RWPE2 (cell line): ENCODE measurements at places on chromosomes 4 and X.

GRCh38 chr4:53962516-53963225, 101.7 kb downstream of the CHIC2 start:
- H3K36me3 ChIP-seq: no peaks in the 10 kb centered on the region
- no peak for DNase-seq
- no peak overlapping the region for H3K4me3 ChIP-seq

DNA sequence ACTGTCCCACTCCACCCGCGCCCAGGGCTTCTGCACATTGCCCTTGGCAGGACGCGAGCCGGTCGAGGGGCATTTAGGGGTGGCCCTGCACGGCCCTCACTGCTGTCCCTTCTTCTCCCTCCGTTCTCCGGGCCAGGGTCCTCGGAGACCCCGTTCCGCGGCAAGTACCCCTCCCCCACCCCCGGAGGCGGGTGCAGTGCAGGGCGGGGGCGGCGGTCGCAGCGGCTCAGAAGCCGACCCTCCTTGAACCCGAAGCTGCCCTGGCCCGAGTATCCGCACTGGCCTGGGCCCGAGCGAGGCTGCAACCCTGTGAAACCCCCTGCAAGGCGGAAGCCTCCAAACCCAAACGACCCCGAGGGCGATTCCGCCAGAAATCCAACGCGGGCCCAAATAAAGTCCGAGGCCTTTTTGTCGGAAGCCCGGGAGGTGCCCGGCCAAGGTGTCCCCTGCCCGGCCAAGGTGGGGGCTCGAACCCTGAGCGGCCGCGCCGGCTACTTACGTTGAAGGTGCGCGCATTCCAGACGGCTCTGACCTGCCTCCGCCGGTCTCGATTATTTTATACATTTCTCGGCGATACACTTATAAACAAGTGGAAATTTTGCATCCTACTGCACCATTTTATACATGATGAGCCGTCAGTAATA, 53.1 kb upstream of the TMEM33 start:
- peak overlapping the region; percentile 30 for H3K4me3 ChIP-seq
- H3K27me3 ChIP-seq: peaks cover 56% of the 10 kb centered on the region
- H3K27ac ChIP-seq: no peak overlapping the region
- H3K36me3 ChIP-seq: no peaks in the 10 kb centered on the region

GRCh38 chr4:761086-761485, 55.5 kb downstream of the PCGF3 start:
- H3K4me1 ChIP-seq: peaks cover 6% of the 10 kb centered on the region
- no peak overlapping the region for H3K4me3 ChIP-seq
- peaks cover 48% of the 10 kb centered on the region for H3K36me3 ChIP-seq

DNA sequence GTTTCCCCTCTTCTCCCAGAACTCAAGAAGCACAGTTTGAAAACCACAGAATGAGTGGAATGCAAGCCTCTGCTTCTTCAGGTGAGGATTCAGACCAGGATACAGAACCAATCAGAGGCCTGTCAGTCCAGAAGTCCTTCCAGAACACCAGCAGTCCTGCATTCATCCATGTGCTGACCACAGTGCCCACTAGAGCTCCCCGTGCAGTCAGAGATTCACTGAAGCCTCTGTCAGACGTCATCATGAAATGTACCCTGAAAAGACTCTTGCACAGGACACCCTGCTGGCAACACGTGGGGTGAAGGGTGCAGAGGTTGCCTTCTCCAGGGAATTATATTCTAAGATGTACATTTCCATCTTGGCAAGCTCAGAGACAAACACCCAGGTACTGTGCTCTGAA, 75.9 kb upstream of the LSM6 start:
- H3K4me3 ChIP-seq: no peak overlapping the region
- H3K4me1 ChIP-seq: no peaks in the 10 kb centered on the region
- DNase-seq: no peak
- H3K27me3 ChIP-seq: no peaks in the 10 kb centered on the region
- H3K27ac ChIP-seq: no peak overlapping the region

DNA sequence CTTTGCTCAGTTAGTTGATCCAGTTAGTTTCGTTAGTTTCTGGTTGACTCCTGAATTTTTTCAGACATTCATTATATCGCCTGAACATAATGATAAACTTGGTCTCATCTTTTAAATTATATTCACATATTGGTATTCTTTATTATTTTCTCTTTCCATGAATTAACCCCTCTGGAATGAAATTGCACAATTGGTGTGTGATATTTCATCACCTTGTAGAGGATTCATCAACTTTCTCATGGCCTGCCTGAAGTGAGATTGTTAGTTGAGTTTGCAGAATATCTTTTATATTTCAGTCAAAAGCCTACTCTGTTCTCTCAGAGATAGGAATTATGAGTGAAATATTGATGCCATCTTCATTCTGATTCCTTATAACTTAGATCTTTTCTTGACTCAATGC, 1160.6 kb upstream of the AGA start:
- H3K36me3 ChIP-seq: no peaks in the 10 kb centered on the region
- DNase-seq: no peak
- no peak overlapping the region for H3K27ac ChIP-seq
- H3K4me1 ChIP-seq: no peaks in the 10 kb centered on the region
- no peaks in the 10 kb centered on the region for H3K27me3 ChIP-seq

DNA sequence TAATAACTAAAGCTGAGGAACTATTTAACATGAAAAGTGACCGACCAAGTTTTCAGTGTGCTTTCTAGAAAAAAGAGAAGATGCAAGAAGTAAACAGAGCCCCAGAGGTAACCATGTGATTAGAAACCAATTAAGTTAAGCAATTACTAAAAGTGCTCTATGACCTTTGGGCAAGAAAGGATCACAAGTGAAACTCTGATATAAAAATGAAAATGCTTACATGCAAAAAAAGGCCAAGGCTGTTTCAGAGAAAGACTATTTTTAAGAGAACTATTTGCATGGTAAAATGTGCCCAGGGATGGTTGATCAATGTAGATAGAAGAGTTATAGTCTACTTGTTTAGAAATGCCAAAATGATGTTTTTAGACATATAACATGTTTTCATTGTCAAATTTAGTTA, 22.0 kb downstream of the KLHL15 start:
- no peak overlapping the region for H3K27ac ChIP-seq
- H3K27me3 ChIP-seq: no peaks in the 10 kb centered on the region
- no peak overlapping the region for H3K4me3 ChIP-seq
- no peak for DNase-seq
- H3K36me3 ChIP-seq: no peaks in the 10 kb centered on the region

- peaks cover 6% of the 10 kb centered on the region; the same call in 1 of the 2 replicates for H3K36me3 ChIP-seq
- peaks cover 3% of the 10 kb centered on the region for H3K4me1 ChIP-seq
- H3K27ac ChIP-seq: no peak overlapping the region
- DNase-seq: no peak
- H3K4me3 ChIP-seq: no peak overlapping the region
These were observed 58.1 kb downstream of the FNIP2 start for GRCh38 chr4:158826882-158827281.

DNA sequence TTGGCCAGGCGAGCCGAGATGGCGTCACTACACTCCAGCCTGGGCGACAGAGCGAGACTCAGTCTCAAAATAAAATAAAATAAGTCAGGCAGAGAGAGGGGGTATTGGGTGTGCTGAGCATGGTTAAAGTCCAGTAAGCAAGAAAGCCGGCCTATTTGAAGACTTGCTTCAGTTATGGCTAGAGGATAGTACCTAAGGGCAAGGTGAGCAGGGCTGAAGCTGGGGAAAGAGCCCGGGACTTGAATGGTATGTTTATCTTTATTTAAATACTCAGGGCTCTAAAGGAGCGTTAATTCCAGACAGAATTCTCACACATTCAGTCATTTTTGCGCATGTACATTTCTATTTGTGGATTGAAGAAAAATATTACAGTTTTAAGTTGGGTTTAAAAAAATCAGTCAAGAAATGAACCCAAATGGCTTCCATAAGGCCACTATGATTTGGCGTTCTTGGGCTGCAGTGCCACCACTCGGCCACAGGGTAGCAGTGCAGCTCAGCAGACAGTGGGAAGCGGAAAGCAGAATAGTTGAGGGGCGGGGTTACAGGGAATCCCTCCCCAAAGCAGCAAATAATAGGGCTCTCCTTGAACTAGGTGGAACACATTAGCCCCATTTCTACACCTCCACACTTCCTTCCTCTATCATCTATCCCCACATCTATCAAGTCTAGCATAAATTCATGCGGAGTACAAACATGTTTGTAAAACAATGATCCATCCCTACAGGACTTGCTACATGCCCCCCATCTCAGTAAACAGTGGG, 37.2 kb upstream of the SH3D19 start:
- peak; percentile 70 for DNase-seq
- H3K4me1 ChIP-seq: no peaks in the 10 kb centered on the region
- H3K36me3 ChIP-seq: no peaks in the 10 kb centered on the region
- H3K4me3 ChIP-seq: no peak overlapping the region
- no peak overlapping the region for H3K27ac ChIP-seq

GRCh38 chr4:11634283-11634682, 205.6 kb upstream of the HS3ST1 start:
- peak overlapping the region; percentile 87 for H3K27ac ChIP-seq
- no peaks in the 10 kb centered on the region for H3K27me3 ChIP-seq
- no peak overlapping the region for H3K4me3 ChIP-seq
- peaks cover 51% of the 10 kb centered on the region for H3K4me1 ChIP-seq

- DNase-seq: no peak
- H3K27me3 ChIP-seq: no peaks in the 10 kb centered on the region
- H3K27ac ChIP-seq: no peak overlapping the region
- no peaks in the 10 kb centered on the region for H3K36me3 ChIP-seq
- H3K4me1 ChIP-seq: no peaks in the 10 kb centered on the region
These were observed 173.7 kb downstream of the VSIG4 start for GRCh38 chrX:65866146-65866545.

DNA sequence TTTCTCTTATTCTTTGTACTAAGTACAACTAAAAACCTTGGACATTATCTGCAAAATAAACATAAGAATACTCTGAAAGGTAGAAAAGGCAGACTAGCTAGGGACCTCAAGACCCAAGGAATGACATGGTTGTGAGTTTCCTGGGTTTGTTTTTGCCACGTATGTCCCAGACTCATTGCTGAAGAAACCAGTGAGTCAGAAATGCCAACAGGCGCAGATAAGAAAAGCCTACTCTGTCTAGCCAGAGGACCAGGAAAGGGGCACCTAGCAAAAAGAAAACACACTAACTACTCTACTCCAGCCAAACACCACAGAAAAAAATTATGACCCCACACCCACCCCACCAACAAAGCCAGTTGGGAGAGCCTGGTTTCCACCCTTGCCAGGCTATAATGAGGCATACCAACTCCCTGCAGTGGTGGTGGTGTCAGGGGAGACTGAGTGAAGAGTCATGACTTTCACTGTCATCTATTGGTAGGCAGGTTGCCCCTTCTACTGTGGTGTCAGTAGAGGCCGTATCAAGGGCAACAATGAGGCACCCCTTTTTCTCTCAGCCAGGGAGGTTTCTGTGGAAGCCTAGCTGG, 10.9 kb downstream of the MTMR1 start:
- H3K4me1 ChIP-seq: peaks cover 9% of the 10 kb centered on the region
- no peaks in the 10 kb centered on the region for H3K27me3 ChIP-seq
- H3K27ac ChIP-seq: peak overlapping the region; percentile 21
- peaks cover 41% of the 10 kb centered on the region for H3K36me3 ChIP-seq
- no peak overlapping the region for H3K4me3 ChIP-seq

GRCh38 chr4:54317690-54318089, 88.6 kb downstream of the PDGFRA start:
- H3K27me3 ChIP-seq: no peaks in the 10 kb centered on the region
- DNase-seq: no peak
- H3K27ac ChIP-seq: no peak overlapping the region
- H3K4me1 ChIP-seq: no peaks in the 10 kb centered on the region
- H3K4me3 ChIP-seq: no peak overlapping the region
- no peaks in the 10 kb centered on the region for H3K36me3 ChIP-seq

- H3K27ac ChIP-seq: no peak overlapping the region
- DNase-seq: no peak
- no peaks in the 10 kb centered on the region for H3K4me1 ChIP-seq
These were observed 103.7 kb downstream of the JADE1 start for GRCh38 chr4:128913228-128913627.

DNA sequence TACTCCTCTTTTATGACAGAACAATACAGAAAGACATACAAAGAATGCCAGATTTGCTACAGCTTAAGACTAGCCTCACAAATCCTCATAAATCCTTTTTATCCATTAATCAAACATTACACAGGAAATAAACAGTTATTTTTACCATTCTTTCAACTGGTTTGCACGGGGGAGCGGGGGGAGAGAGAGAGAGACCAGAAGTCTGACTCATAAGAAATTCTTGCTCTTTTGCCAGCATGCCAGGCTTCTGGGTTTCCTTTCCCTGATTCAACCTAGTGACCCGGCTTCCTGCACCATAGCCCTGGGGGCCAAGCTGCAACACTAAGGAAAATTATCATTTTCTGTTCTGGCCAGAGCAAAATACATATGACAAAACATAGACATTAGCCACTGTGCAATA, 6.8 kb upstream of the RRAGB start:
- DNase-seq: no peak
- H3K36me3 ChIP-seq: no peaks in the 10 kb centered on the region
- H3K4me3 ChIP-seq: no peak overlapping the region
- no peaks in the 10 kb centered on the region for H3K4me1 ChIP-seq
- H3K27ac ChIP-seq: no peak overlapping the region
- no peaks in the 10 kb centered on the region for H3K27me3 ChIP-seq

DNA sequence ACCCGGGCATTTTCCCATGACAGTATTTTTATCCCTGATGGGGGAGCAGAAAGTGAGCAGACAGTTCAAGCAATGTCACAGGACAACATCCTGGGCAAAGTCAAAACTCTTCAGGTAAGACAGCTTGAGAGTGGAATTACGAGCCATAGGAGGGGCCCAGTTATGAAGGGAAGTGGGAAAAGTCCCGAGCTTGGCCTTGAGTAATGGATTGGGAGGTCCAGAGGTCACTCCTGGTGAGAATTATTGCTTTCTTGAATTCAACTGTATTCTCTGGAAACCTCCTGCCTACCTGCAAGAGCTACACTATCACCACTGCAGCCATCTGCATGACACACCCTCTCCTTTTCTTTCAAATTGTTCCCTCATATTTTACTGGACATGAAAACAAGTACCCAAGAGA, 89.1 kb downstream of the AASDH start:
- no peaks in the 10 kb centered on the region for H3K27me3 ChIP-seq
- H3K4me1 ChIP-seq: no peaks in the 10 kb centered on the region

DNA sequence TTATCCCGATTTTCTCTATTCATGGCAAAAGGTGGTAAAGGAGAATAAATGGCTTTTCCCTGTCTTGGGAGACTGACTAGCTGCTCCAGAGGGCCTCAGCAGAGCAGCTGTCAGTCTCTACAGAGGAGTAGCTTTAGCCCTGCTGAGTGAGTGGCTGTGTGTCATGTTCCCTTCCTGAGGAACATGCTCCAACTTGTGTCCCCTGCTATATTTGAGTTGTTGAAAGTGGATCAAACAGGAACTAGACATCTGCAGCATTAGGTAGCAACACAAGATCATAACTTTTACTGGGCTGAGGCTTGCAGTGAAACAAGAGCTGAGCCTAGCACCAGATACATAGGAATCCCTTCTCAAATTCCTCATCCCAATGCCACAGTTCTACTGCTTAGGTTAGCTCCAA, 26.7 kb upstream of the PLAC1 start:
- no peaks in the 10 kb centered on the region for H3K27me3 ChIP-seq
- no peak for DNase-seq
- H3K36me3 ChIP-seq: no peaks in the 10 kb centered on the region
- peaks cover 40% of the 10 kb centered on the region for H3K4me1 ChIP-seq

DNA sequence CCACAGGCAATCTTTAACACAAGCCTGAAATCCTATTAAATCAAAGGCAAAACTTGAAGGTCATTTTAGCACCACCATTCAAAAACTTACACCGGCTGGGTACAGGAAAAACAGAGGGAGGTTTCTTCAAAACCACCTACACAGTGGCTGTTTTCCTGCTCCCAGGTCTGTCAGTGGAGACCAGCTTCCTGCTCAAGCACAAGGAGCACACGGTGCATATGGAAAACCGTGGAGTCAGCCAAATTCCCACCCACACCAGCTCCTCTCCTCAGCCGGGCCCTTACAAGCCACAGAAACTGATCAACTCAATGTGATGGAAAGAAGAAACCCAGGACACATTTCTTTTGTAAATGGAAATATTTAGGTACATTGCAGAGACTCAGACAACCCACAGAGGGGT, 14.3 kb upstream of the FAM241A start:
- no peak for DNase-seq
- no peak overlapping the region for H3K4me3 ChIP-seq
